Cardiac septum (tissue), 1 donor: ENCODE measurements at places on chromosomes 16 and 17. TPM values are rescaled to one million over a fixed set of nuclear protein-coding genes. Genes with fewer than 3 reads are reported as not detected.

Gene EFCAB13
- total RNA-seq: 3.0 TPM

Gene HS3ST3B1
- 2.6 TPM for total RNA-seq

Gene FBXO39
- total RNA-seq: not detected

Gene SGSM2
- 35.5 TPM for total RNA-seq

Gene PRSS8
- not detected for total RNA-seq

Gene SPNS3
- total RNA-seq: 0.54 TPM

Gene KRTAP4-3
- not detected for total RNA-seq

Gene FBXW10B
- 1.2 TPM for total RNA-seq
